Fibroblast of the aortic adventitia (primary cell): ENCODE measurements at places on chromosomes 7 and 10.

DNA sequence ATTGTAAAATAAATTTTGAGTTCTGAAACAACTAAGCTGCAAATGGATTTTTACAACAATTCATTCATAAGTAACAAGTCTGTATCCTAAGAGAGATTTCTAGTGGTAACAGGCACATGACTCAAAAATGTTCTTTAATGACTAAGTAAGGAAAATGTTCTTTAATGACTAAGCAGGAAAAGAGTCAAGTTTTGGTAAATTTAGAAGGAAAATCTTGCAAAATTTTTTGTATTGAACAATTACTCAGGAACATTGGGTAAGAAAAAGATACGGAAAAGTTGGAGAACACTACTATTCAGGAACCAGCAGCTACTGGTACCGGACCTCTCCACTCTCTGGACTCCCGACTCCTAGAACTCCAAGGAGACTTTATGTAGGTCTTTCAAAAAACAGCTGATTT lies 33.5 kb downstream of the HYCC1 start:
- DNase-seq, result peak; percentile 85

DNA sequence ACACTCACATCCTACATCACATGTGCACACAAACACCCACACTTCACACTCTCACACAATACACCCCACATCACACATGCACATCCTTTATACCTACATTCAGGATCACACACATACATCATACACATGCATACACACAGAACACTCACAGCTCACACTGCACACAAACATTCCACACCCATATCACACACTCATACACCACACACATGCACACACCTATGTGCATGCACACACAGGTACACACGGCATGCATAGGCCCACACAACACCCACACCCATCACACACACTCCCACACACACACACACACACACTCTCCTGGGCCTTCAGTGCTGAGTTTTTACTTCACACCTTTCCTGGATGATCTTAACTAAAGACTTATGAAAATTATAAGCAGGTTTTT lies 220.5 kb downstream of the DNAJB6 start:
- DNase-seq, result no peak

- peak; percentile 58 for DNase-seq
Observed at GRCh38 chr10:108789919-108790318, 1133.4 kb downstream of the XPNPEP1 start.

- no peak for DNase-seq
Observed at GRCh38 chr7:1918063-1918645, 248.1 kb downstream of the ELFN1 start.

DNA sequence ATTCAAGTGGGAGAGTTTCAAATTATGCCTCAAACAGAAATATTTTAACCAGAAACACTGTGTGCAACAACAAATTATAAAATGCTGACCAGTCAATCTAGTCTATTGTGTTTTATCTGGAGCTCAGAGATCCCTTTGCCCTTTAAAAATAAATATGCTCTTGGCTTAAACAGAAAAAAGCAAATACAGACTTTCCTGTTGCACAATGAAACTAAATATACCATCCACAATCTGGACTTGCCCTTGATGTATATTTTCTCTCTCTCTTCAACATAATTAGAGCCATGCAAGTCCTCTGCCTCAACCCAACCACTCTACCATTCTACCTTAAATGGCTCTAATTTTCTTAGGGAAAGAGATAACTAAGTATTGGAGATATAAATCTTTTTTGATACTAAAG lies 34.9 kb downstream of the ASAH2 start:
- DNase-seq, result peak; percentile 12

- no peak for DNase-seq
Observed at GRCh38 chr10:75465450-75465827, 34.0 kb downstream of the LRMDA start.
